ENCODE measurements at places on chromosomes 12 and 14.
A peak's percentile ranks its signal among the peaks of the same experiment; 100 is the strongest.

GRCh38 chr12:46493150-46493833, 120.7 kb upstream of the SLC38A2 start:
- no peak for DNase-seq

- no peak for DNase-seq
Measured at GRCh38 chr14:24673534-24674203, 39.7 kb upstream of the GZMB start.

DNA sequence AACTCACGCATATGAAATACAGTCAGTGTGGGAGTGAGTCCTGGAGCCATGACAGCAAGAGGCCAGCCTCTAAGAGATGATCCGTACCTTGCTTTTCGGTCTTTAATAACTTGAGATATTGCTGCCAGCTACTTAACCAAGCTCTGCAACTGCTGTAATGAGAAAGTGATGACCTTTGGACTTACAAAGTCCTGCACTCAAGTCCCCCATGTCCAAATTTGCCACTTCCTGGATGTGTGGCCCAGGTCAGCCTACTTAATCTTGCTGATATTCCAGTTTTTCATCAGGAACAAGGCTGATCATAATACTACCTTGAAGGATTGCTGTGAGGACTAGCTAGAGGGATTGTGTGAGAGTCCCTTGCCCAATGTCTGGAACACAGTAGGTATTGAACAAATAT, 33.8 kb upstream of the DUSP6 start:
- no peak for DNase-seq

- DNase-seq: no peak
Measured at GRCh38 chr14:91232052-91232451, 12.5 kb downstream of the GPR68 start.

DNA sequence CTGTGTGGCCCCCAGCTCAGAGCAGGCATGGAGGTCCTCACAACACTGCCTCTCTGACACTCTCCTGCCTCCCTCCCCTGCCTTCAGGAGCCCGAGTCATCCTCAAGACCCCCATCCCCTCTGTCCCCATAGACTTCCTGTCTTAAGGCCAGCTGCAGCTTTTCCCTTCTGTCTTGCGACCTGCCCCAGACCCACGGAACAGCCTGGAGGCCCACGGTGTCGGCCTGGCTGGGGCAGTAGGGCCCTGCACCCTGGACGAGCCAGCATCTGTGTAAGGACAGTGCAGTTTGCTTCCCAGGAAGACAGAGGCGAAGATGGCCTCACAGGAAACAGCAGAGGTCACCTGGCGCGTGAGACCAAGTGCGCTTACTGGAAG, 9.7 kb downstream of the TEDC1 start:
- DNase-seq: no peak

GRCh38 chr12:113330505-113330904, 4.4 kb downstream of the SLC8B1 start:
- DNase-seq: no peak

- peak; percentile 42 for DNase-seq
Measured at GRCh38 chr12:2395354-2395977, 342.7 kb downstream of the CACNA1C start.

GRCh38 chr12:1006255-1006654, 15.2 kb downstream of the ERC1 start:
- no peak for DNase-seq

DNA sequence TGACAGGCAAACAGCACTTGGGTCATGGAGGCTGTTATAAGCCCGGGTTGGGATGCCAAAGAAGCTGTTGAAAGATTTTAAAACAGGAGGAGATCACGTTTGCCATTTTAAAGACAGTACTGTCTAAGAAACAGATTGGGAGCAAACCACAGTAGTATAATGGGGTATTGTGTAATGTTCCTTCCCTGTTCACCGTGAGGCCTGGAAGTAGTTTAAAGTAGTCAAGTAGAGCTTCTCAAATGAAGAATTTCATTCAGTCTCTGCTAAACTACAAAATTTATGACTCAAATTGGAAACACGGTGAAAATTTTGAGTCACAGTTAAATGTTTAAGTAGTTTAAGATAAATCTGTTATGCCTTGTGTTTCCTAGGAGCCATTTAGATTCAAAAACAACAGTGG, 35.8 kb downstream of the ATP2A2 start:
- peak; percentile 79 for DNase-seq

- DNase-seq: peak; percentile 77
Measured at GRCh38 chr14:54691525-54692283, 124.8 kb downstream of the SAMD4A start.

- DNase-seq: no peak
Measured at GRCh38 chr14:36816481-36816880, 154.8 kb downstream of the PAX9 start.

GRCh38 chr14:69013943-69014782, 35.1 kb upstream of the ACTN1 start:
- peak; percentile 62 for DNase-seq

DNA sequence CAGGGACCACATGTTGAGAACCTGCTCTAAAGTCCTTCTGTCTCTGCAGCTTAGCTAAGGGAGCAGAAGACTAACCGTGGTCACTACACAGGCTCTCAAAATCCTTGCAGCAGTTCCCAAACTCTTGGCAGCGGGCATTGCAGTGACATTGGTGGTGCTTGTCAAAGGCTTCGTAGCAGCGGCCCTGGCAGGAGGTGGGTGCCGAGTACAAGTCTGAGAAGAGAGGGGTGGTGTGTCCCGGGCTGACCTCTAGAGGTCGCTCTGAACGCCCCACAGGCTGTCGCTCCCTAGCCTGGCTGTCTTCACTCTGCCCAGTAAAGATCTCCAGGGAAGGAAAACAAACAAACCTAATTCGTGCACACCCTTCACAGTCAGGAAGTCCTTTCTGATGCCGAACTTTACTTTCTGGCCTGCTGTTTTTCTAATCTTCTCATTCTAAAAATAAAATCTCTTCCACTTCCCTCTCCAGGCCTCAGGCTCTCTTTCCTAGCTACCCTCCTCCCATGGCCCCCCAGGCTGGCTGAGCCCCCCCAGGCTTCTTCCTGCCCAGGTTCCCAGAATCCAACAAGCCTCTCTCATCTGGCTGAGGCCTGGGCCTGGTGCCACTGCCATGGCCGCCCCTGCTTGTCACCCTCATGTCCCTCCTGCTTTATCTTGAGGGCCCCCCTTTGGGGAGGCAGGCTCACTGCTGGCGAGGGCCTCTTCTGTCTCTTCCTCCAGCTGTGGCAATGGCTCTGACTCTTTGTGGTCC, 7.7 kb downstream of the ENDOU start:
- peak; percentile 81 for DNase-seq

DNA sequence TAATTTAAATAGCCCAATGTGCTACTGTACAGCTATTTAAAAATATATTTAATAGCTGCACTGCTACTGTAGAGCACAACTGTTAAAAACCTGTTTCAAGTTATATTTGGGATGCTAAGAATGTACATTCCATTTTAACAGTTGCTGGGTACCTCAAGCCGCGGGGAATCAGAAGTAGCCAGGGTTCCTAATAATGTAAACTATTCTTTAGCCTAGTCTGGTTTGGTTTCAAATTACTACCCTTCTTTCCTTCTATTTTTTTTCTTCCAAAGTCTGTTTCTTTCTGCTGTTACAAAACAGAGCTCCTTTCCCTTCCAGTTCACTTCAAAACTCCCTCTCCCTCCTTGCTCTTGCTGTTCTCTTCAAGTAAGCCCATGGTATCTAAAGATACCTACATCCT, 21.3 kb downstream of the SCAF11 start:
- DNase-seq: peak; percentile 30

GRCh38 chr14:62908506-62908905, 136.8 kb downstream of the KCNH5 start:
- DNase-seq: peak; percentile 7
